ENCODE measurements at places on chromosomes 6 and 20.

- DNase-seq: peak; percentile 35
These were observed 12.8 kb upstream of the MANBAL start for GRCh38 chr20:37276494-37277252.

DNA sequence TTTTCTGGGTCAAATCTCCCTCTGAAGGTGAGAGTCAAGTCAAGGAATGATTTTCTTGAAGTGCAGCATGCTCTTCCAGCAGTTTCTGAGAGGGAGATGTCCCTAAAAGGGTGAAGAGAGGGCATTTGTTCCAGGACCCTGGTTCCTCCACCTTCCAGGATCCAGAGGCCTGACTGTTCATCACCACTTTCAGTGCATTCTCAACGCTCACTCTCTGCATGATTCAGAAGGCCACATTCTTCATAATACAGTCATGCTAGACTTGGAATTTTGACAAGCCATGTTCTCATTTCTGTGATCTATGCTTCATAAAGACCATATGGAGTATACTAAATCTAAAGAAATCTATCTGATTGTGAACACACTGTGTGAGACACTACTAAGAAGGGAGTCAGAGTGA lies 85.1 kb downstream of the PDE7B start:
- DNase-seq: no peak

GRCh38 chr6:34044945-34045595 lies 100.8 kb downstream of the GRM4 start:
- DNase-seq: peak; percentile 7

DNA sequence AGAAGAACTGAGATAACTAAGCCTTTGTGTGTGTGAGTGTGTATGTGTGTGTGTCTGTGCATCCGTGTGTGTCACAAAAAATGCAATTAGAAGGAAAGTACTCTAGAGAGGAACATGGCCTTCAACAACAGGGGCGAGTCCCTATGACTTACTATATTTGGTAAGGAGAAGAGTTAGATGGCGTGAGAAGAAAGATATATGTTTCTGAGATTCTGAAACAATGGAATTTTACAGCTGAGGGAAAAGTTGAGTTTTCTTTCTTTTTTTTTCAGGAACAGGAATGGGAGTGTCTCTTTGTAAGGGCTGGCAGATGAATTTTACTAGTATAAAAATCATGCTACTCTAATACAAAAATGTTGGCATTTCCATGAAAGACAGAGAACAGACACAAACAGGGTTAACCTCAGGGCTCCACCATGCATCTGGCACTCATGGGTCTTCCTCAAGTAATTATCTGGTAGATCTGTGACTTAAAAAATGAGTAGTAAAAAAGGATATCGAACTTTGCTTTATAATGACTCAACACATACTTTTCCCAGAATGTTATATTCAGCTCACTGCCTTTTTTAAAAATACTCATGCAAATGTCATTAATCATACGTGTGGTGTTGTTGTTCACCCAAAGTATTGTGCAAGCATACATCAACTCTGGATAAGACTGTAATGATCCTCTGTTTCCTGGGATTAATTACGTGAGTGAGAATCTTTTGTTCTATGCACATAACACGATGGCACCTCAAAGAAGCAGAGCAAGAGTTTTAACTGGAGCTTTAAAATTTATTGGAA lies 12.8 kb upstream of the SASH1 start:
- DNase-seq: no peak

DNA sequence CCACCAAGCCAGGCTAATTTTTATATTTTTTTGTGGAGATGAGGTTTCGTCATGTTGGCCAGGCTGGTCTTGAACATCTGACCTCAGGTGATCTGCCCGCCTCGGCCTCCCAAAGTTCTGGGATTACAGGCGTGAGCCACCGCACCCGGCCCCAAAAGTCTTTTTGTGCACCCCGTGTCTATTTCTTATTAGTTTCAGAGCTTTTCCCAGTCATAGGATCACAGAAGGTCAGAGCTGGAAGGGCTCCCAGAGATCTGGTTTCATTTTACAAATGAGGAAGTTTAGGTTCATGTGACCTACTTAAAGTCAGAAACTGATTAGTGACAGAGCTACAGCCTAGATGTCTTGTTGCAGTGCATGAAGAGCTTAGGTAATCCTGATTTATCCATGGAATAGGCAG lies 1.6 kb upstream of the OGFRL1 start:
- no peak for DNase-seq

DNA sequence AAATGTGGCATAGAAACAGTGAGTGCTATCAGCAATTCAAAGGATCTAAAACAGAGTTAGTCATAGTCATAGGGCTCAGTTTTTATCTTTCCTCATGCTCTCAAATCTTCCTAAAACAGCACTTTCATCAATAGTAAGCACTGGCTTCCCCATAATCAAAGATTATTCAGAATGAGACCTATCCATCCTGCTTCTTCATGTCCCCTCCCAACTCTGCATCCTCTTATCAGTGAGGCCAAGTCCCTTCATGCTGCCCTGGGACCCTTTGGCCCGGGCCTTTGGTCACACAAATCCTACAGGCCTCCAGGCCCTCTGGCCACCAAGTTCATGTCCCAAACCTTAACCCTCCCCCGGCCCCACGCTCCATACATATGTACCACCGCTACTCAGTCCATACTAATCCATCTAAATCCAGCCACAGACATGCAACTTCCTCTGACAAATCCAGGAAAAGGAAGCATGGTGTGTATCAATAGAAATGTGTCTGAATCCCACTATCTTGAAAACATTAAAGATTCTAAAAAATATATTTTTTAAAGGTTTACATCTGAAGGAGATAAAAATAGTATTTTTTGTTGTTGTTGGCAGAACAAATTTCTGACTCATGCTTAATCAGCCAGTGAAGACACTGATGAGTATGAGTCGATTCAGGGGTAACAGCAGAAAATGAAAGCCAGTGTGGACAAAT lies 143.5 kb downstream of the PDE7B start:
- no peak for DNase-seq

DNA sequence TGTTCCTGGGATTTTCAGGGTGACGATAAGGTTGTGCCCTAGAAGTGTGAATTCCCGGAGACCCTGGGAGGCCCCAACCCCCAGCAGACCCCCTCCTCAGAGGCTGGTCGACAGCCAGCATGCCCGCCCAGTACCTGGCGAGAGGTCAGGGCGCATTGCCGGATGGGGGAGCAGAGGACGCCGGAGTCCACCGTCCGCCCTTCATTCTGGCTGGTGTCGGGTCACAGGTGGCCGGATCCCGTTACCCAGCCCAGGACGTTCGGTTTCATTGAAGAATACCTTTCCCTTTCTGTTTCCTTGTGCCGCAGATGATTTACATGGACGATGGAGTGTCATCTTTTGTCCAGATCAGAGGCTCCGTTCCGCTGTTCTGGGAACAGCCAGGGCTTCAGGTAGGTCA lies 61.3 kb downstream of the SYNJ2 start:
- no peak for DNase-seq

GRCh38 chr20:37492945-37493344 lies 28.1 kb upstream of the NNAT start:
- DNase-seq: no peak

DNA sequence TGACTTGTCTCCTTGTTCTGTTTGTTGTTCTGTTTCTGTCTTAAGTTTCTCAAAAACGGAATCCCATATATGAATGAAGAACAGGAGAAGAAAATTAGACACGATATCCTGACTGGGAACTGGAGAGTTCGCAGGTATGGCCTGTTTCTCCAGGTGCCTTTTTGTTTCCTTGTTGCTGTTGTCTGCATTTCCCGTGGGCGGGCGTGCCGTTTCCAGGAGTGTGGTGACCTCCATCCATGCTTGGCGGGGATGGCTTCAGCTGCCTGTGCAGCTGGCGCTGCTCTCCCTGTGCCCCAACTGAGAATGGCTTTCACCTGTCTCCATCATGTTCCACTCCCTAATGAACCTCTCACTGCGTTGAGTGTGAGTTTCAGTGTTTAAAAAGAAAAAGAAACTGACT lies 4.4 kb downstream of the PNLDC1 start:
- DNase-seq: no peak

- DNase-seq: peak; percentile 70
These were observed 28.4 kb downstream of the LYRM2 start for GRCh38 chr6:89610149-89610642.

DNA sequence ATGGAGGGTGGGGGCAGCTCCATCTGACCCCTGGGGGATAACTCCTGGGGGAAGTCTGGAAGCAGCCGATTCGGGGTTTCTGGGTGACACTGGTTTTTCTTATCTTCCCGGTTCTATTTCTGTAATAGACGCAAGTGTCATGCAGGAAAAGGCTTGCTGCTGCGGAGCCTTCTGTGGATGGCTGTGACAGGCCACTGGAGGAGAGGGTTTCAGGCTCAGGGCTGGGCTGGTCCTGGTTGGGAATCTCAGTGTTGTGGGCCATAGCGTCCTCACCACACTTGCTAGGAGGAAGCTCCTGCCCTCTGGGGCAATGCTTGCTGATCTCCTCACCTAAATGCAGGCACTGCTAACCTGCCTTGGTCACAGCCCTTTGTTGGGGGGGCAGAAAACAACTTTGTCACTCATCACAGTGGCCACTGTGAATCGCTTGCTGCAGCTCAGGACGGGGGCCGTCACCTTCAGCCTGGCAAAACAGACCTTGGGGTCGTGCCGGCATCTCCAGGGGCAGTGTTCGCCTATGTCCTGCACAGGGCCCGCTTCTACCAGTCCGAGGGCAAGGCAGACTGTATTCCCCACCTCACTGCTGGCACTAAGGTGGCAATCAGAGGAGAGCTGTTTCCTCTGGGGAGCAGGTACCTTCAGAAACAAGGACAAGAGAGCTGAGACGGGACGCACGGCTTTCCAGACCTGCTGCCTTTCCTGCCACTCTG lies 4.4 kb upstream of the TUBB1 start:
- no peak for DNase-seq

GRCh38 chr6:11226005-11226404 lies 6.5 kb downstream of the NEDD9 start:
- DNase-seq: no peak

DNA sequence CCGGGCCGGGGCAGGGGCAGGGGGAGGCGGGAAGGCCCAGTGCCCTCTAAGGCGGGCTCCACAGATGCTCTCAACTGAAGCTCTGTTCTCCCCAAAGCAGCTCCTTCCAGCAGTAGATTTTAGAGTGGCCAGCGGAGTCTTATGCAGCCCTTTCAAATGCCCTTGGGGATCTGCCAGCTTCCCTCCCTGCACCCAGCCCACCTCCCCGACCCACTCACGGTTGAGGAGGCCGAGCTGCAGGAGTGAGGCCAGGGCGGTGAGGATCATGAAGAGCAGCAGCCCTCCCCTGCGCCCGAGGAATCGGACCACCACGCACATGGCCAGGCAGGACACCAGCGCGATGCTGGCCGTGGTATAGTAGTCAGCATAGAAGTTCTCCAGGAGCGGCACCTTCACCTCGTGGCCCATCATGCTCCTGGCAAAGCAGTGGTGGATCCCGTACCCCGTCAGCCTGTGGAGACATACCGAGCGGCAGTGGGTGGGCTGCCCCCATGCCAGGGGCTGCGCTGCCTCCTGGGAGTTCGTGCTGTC lies 28.0 kb downstream of the PSMG4 start:
- no peak for DNase-seq

DNA sequence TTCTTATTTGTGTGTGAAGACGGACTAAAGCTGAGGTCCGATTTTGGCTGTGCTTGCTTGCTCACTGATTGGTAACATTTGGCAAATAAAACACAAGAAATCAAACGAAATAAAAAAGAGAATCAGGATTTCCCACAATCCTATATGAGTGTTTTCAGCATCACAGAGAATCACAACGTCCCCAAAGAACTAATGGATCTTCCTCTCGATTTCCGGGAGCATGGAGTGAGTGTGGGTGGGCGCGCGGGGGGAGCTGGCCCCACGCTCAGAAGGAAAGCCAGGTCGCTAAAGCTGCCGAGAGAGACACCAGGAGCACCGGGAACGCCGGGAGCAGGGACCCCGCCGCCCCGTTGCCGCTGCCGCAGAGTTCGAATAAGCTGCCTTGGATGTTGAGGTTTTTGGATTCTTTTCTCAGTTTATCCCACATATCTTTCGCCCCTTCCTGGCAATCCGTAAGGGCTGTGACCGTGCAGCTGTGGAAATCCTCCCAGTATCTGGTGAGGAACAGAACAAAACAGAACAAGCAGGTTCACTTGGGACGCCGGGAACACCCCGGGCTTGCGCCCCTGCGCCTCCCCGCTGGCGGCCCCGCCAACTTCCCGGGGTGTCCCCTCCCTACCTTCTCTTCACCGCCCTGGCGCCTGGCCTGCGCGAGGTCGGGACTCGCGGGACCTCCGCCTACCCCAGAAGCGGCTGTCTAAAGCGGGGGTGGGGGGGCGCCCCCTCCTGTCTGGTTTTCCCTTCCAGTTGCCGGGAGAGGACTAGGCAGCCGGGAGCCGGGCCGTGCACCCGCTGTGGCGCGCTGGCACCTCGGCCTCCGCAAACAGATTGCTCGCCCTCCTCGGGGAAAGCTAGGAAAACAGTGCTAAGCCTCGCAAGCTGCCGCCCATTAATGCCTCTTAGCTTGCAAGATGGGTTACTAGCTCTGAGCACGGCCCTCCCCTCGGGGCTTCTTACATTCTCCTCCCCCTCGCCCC lies 7.7 kb downstream of the NRN1 start:
- no peak for DNase-seq

DNA sequence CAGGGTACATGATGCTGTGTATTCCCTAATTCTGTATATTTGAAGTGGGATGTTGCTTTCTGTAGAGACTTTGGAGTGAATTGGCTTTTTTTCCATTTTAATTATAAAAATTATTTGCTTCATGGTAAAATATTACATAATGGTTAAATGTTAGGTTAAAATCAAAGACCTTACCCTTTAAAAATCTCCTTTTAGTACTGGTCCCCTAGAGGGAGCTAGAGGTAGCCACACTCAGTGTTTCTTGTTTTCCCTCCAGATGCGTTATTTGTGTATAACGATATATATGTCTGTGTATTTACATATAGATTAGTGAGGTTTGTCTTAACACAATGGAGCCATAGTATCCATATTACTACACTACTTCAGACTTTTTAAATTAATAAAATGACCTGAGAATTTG lies 146.7 kb downstream of the PLCB4 start:
- DNase-seq: no peak

DNA sequence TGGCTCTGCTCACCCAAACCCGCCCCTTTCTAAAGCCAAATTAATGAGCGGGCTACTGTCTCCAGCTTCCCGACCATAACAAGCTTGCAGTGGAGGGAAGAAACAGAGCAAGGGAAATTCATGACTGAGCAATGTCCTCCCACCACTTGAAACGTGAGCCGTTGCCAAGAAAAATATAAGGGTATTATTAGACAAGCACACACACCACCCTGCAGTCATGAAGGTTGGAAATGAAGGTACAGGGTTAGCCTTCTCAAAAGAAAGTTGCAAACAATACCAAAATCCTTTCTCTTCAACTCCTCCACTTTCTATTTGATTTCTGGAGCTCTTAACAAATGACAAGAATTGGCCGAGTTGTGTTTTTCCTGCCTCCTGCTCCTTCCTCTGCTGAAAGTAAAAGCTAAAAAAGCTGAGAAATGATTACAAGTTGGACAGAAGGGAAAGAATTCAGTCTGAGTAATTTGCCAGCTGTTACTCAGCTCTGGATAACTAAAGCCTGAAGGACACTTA lies 151.1 kb upstream of the B3GAT2 start:
- DNase-seq: no peak

DNA sequence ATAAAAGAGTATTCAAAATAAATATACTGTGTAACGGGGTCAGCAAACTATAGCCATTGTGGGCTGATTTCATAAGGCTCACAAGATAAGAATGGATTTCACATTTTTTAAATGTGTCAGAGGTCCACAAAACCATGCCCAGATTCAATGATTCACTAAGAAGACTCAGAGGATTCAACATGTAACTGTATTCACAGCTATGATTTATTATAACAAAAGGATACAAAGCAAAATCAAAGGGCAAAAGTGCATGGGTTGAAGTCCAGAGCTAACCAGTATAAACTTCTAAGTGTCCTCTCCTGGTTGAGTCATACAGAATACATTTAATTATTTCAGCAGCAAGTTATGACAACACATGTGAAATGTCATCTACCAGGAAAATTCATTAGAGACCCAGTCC lies 49.2 kb downstream of the TBC1D32 start:
- DNase-seq: no peak

Data from CD4-positive, alpha-beta T cell treated with Interleukin-1 beta for 1 hour (primary cell).